Activated T-cell treated with anti-CD3 and anti-CD28 coated beads for 48 hours (primary cell): ENCODE measurements at places on chromosomes 5 and 9.

GRCh38 chr9:72931437-72931836 is 21.4 kb downstream of the ALDH1A1 start:
- DNase-seq = no peak

GRCh38 chr5:145536133-145536532 is 299.0 kb downstream of the PRELID2 start:
- no peak for DNase-seq

- DNase-seq = no peak
These were observed 7.1 kb downstream of the CCNH start for GRCh38 chr5:87405472-87406155.

DNA sequence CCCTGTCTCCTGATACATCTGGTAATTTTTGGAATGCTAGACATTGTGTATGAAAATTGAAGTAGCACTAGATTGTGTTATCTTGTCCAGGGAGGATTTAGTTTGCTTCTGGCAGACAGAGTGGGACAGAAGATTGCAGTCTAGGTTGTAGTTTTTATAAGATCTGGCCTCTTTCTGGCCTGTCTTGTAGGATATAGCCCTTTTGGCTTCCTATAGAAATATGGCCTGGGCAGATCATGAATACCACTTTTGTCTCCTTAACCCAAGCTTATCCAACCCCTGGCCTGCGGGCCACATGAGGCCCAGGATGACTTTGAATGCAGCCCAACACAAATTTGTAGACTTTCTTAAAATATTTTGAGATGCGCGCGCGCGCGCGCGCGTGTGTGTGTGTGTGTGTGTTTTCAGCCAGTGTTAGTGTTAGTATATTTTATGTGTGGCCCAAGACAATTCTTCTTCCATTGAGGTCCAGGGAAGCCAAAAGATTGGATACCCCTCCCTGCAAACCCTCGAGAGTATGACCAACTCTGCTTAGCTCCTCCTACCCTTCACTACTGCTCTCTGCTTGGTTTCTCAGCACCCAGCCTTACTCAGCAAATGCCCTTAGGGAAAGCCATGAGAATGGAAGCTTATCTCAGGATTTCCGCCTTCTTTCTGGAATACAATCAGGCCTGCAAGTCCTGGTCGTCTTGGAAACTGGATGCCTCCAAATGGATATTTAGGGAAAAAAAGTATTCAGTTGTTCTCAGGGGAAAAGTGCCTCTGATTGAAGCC is 26.5 kb downstream of the ANKRD33B start:
- DNase-seq = no peak

GRCh38 chr9:87350915-87351314 is 146.8 kb upstream of the DAPK1 start:
- no peak for DNase-seq

- DNase-seq = no peak
These were observed 67.8 kb downstream of the ZNF354C start for GRCh38 chr5:179128041-179128365.

GRCh38 chr9:99025616-99026270 is 79.2 kb upstream of the TGFBR1 start:
- DNase-seq = no peak

DNA sequence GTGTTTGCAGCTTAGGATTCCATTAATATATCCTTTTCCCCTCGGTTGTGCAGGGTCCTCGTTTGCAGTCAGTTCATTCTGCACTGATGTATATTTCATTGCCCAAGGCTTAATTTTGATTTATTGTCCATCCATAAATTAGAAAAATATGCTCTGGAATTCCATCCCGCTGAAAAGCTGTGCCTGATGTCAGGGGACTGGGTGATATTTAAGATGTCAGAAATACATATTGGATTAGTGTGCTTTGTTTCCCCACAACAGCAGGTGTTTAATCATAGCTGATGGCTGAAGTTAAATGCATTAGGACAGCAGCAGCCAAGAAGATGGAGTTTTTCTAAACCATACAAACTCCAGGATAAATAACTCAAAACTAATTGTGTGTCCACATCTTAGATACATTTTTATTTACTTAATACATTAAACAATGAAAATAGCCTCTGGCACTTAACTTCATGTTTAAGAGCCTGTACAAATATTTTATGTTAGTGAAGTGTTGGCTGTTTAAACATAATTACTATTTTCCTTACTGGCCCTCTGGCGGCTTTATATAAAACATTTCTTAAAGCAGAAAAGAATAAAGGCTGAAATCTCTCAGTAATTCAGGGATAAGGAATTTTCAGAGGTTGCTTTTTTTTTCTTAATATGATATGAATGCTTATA is 170.4 kb upstream of the TBCA start:
- DNase-seq = no peak

- peak; percentile 12 for DNase-seq
These were observed 158.7 kb upstream of the IER5L start for GRCh38 chr9:129336601-129337331.

DNA sequence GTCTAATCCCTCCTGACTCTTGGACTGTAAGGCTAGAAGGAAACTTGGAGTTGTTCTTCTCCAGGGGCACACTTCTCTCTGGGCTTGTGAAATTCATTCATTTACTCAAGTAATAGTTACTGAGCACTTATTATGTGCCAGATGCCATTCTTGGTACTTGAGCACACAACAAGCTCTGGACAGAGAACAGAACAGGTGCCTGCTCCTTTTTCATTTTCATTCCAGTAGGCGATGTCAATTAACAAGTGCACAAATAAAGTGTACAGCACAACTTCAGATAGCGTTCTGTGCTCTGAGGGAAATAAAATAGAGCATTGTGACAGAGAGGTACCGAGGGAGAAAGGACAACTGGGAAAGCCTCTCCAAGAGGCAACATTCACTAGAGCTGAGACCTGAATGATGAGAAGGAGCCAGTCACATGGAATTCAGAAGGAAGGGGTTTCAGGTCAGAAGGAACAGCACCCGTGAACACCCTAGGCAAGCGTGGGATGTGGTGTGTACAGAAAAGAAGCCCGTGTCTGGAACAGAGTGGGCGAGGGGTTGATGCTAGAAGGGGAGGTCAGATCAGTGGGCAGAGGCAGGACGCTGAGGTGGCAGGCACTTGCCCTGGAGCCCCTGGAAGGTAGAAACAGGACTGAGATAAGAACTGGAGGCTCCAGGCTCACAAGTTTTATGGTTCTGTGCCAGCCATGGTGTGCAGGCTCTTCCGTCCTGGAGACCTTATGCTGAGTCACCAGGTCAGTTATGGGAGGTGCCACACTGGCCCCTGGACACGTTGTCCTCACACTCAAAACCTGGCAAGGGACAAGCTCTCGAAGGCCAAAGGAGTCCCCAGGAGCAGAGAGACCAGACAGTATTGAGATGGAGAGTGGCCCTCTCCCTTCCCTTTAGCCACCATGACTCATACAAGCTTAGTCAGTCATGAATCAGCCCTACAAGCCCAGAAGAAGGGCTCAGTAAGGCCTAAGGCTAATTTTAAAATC is 7.2 kb upstream of the ABLIM3 start:
- DNase-seq = no peak

DNA sequence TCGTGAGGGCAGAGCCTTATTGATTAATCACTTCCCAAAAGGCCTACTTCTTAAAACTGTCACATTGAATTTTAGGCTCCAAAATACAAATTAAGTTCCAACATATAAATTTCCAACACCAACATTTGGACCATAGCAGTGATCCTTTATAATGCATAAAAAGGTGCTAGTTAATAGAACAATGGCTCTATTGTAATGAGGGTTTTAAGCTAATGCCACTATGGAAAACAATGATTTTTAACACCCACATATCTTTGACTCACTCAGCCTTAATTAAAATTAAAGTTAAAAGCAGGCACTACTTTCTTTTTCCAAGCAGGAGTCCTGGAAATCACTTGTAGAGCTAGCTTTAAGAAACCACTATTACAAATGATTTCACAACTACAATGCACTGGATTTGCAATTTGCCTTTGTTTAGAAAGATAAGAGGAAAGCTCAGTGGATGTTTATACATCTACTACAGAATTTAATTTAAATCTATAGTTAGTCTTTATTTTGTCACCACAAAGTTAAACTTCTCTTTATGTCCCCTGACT is 41.8 kb downstream of the DPYSL3 start:
- no peak for DNase-seq

DNA sequence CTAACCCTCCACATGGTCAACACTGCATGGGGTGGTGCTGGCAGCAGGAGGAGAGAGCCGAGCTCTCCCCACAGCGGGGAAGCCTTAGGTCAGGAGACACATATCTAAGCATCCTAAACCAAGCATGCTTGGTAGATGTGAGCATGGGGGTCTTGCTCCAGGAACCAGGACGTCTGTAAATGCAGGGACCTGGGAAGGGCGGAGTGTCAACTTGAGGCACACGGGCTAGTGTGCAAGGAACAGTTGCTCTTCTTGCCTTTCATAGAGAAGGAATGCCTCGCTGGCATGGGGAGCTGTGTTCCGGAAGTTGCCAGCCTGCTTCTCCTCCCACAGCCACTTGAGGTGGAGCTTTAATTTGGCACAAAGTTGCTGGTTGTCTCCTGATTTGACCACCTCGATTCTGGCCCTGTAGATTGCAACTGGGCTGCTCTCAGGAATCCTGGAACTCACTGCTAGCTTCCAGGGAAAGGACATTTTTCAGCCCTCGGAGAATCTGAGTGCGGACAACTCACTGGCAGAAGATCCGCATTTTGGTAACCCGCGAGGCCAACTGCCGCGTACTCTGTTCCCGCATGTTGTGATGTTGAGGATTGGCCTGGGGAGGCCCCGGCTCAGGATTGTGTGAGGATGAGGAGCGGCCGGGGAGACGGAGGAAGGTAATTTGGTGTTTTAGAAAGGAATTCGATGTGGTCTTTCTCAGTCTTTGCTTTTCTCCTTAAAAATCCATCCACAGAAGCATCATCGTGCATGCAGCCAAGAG is 370.3 kb upstream of the IRX1 start:
- no peak for DNase-seq

DNA sequence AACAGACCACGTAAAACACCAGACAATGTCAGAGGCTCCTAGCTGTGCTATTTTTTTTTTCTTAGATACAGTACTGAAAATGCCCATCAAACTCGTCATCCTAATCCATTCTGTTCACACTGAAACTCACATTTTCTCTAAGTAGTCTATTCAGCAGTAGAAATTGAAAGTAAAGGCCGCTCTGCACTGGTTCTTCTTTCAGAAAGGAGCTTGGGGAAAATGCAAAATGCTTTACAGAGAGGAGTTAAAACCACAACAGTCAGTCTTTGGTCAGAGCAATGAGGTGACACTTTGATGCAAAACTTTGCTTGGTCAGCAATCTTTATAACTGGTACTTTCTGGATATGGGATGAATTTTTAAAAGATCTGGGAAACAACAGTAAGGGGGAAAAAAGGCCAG is 43.8 kb upstream of the SUSD1 start:
- DNase-seq = no peak

- DNase-seq = no peak
These were observed 9.0 kb downstream of the CREBRF start for GRCh38 chr5:173065155-173065554.

DNA sequence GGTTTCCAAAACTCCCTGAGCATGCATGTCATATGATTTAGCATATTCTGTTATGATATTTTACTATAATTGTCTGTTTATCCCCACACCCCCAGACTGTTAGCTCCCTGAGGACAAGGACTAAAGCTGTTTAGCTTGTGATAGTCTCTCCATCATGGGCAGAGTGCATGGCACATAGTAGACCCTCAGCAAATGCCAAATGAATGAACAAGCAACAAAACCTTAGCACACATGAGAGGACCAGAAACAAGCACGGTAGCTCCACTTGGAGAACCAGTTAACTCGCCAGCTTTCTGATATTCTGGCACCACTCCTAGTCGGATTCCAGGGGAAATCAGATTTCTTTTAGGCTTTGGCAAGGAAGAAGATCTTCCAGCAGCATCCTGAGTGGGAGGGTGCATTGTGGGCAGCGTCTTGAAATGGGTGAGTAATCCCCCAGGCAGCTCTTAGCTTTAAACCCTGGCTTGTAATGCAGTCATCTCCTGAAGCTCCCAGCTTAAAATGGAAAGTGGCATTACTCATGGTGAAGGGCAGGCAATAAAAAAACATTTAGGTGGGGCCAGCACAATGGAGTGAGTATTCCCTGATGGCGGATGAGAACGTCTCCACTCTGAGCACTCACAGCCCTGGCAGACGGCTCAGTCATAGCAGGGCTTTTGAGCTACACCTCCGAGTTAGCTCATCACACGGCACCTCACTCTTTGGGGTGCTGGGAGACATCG is 41.1 kb downstream of the FGF1 start:
- DNase-seq = no peak

DNA sequence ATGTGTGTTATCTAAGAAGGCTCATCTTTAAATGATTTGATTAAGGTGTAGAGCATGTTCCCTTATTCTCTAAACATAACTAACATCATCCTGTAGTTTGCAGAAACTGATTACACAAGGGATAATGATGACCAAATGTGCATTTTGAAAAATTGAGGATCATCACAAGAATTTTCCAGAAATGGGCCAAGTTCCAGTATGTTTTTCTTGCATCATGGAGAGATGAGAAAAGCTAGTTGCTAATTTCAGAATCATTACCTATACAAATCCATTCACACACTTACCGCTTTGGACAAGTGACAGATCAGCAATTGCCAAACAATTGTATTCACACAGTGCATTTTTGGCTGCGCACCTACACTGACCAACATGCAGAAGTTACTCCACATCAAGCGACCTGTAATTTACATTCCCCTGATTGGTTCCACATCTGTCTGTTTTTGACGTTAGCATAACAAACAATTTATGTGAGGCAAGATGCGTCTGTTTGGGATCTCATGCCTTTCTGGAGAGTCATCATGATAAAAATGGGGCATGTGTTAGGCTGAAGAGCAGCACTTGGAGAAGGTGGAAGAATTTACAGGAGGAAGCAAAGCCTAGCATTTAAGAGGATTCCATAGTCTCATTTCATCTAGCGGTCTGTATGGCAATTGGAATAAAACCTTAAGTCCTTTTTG is 2.8 kb upstream of the BNC2 start:
- no peak for DNase-seq

DNA sequence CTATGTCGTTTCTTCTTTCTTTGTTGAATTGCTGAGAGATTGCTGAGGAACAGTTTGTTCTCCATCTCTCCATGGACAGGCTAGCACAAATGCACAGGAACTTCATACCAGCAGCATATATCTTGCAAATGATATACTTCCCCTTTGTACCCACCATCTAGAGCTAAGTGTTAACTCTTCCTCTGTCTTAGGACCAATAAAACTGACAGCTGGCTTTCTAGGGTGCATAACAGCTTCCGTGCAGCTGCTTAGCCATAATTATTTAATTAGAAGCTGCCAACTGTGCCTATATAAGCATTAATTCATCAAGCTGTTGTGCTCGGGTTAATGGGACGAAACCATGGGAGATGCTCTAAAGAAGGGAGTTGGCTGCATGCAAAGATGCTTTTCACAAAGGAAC is 38.7 kb downstream of the KCTD16 start:
- DNase-seq = no peak

- DNase-seq = no peak
These were observed 189.8 kb upstream of the DAPK1 start for GRCh38 chr9:87307848-87308247.

GRCh38 chr5:153445875-153446579 is 44.4 kb upstream of the GRIA1 start:
- DNase-seq = no peak

DNA sequence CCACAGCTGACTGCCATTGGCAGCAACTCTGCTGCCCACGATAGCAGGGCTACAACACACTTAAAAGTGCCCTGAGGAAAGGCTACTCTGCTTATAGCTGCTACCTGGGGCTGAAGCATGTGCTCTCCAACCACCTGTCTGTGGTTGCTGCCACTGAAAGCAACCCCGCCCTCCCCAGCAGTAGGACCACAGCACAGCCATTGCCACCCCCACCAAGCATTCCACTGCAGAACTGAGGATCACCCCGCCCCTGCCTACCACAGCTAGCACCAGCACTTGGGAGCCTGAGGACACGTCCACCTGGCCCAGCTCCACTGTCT is 85.8 kb downstream of the LPAR1 start:
- DNase-seq = no peak

- DNase-seq = no peak
These were observed 183.5 kb downstream of the RFX3 start for GRCh38 chr9:3342159-3342777.
